ENCODE measurements at places on chromosomes 1 and 21.

- DNase-seq: no peak
These were observed 70.8 kb upstream of the PRKACB start for GRCh38 chr1:84073266-84073665.

GRCh38 chr1:1920608-1921458, 1.8 kb upstream of the TMEM52 start:
- no peak for DNase-seq

DNA sequence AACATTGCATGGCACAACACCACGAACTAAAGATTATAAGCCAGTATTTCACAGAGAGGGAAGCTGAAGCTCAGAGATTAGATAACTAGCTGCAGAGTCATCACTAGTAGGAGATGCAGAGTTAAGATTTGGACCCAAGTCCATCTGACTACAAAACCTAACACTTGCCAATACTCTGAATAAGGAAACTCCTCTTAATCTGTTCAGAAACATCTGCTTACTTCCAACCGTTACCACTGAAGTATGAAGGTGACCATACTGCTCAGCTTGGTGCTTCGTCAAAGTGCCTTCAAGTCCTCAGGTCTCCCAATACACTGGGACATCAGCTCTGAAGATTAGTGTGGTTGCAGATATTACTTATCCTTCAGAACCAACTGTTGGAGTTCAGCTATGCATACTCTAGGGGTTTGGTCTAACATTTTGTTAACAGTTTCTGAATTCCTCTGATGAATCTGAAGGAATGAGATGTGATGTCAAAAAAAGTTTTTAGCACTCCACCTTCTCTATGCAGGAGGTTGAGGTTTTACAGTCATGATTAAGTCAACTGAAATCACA, 179.6 kb downstream of the TPR start:
- no peak for DNase-seq

GRCh38 chr1:211529453-211529852, 37.5 kb upstream of the RD3 start:
- no peak for DNase-seq

- no peak for DNase-seq
These were observed 27.0 kb upstream of the USH2A start for GRCh38 chr1:216450227-216450626.

All from GM19239 (cell line).